Uterine smooth muscle cell (primary cell): ENCODE measurements at places on chromosomes 7 and 10. TPM values are rescaled to one million over a fixed set of nuclear protein-coding genes. Genes with fewer than 3 reads are reported as not detected.

SORCS1 gene
- total RNA-seq = not detected in 2 replicates

TLL2 gene
- total RNA-seq = 0.12 and 0.22 TPM in 2 replicates

AKR1C4 gene
- not detected in 2 replicates for total RNA-seq

CRHR2 gene
- not detected in 2 replicates for total RNA-seq

FBXL13 gene
- total RNA-seq = 1.1 and 1.2 TPM in 2 replicates

NYAP1 gene
- 1.2 and 2.5 TPM in 2 replicates for total RNA-seq

MYOZ1 gene
- not detected in 2 replicates for total RNA-seq

CALD1 gene
- 290 and 609 TPM in 2 replicates for total RNA-seq

CFAP69 gene
- total RNA-seq = 4.4 and 6.2 TPM in 2 replicates

CCDC7 gene
- total RNA-seq = 8.7 and 10.7 TPM in 2 replicates

TMEM176A gene
- 0.22 TPM in 1 of 2 replicates, not detected in the other for total RNA-seq

MYL10 gene
- not detected in 2 replicates for total RNA-seq

SDK1 gene
- total RNA-seq = 10.1 and 11.6 TPM in 2 replicates

NME8 gene
- total RNA-seq = not detected in 2 replicates
